Cardiac septum (tissue), 1 donor: ENCODE measurements at places on chromosomes 5 and 9. TPM values are rescaled to one million over a fixed set of nuclear protein-coding genes. Genes with fewer than 3 reads are reported as not detected.

DNA sequence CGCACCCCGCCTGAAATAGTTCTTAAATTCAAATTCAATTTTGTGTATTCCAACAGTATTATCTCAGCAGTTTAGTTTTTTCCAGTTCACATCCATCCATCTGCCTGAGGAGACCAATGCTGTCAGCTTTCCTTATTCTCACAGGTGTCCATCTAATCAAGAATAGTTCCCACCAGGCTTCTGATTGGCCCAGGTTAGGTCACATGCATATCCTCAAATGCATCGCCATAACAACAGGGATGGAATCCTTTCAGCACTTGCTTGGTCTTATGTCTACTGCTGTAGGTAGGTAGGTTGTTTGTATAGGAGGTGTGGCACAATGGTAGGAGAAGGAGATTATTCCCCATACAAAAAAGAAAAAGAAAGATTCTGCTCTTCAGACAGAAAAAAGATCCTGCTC lies 91.2 kb downstream of the UBE2R2 start:
- no peak for DNase-seq

GRCh38 chr9:75707191-75707590 lies 183.3 kb upstream of the PCSK5 start:
- DNase-seq, result no peak

DNA sequence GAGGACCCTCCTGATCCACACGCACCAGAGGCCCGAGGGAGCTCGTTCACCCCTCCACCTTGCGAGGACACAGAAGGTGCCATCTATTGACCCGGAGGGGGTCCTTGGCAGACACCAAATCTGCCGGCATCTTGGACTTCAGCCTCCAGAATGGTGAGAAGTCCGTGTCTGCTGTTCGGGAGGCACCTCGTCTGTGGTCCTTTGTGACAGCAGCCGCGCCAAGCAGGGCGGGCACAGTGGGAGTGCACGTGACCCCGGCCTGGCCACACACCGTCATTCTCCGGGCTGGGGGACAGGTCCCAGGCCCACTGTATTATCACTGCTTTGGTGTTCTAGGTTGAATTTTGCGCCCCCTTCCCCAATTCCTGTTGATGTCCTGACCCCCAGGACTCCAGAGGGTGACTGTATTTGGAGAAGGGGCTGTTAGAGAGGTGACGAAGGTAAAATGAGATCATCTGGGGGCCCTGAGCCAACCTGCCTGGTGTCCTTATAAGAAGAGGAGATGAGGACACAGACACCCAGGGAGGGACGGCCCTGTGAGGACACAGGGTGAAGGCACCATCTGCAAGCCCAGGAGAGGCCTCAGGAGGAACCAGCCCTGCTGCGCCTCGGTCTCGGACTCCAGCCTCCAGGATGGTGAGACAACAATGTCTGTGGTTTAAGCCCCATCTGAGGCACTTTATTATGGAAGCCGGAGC lies 15.7 kb downstream of the LPCAT1 start:
- peak; percentile 57 for DNase-seq

GRCh38 chr5:89374818-89375521 lies 492.0 kb upstream of the MEF2C start:
- DNase-seq, result no peak

DNA sequence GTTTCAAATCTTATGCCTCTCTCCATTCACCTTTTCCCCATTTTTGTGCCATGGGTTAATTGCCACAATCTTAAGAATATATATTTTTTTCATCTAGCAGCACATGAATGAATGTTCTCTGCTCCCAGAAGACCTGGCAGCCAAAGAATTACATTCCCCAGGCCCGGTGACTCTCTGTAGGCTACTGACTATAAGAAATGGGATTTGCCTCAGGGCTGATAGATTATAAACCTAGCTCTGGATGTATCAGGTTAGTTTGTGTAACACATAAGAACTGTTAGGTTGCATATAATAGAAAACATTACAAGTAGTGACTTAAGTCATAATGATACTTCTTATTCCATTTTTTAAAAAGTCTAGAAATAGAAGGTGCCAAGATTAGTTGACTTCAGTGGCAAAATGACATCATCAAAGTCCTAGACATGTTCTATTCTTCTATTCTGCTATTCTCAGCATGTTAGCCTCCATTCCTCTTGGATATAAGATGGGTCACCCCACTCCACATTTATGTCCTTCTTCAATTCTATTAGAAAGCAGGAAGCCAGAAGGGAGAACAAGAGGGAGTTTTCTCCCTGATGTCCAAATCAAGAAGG lies 10.9 kb upstream of the ZNF474 start:
- DNase-seq, result no peak

The PLPP7 gene
- total RNA-seq, result 78.7 TPM

- DNase-seq, result no peak
Measured at GRCh38 chr9:109033941-109034700, 20.8 kb upstream of the CTNNAL1 start.

DNA sequence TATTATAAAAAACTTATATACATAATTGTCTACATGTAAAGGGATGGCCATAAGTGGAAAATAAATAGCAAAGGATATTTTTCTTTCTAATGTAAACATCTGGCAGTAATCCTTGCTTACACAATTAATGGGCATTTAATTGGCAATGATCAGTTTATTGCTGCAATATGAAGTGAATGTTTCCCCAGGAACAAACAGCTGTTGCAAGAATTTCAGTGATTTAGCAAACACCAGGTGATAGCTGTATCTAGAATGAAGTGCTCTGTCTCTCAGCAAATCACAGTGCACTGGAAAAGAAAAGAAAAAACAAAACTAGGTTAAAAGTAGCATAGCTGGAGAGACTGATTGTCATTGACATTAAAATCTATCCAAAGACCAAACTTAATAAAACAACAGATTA lies 594.5 kb upstream of the ARRDC3 start:
- no peak for DNase-seq

- no peak for DNase-seq
Measured at GRCh38 chr9:88628114-88628513, 93.1 kb downstream of the NXNL2 start.

GRCh38 chr5:65075623-65076250 lies 307.0 kb downstream of the CWC27 start:
- DNase-seq, result no peak

- no peak for DNase-seq
Measured at GRCh38 chr5:66987126-66987525, 209.5 kb downstream of the CD180 start.

The C9orf40 gene
- 1.9 TPM for total RNA-seq

DNA sequence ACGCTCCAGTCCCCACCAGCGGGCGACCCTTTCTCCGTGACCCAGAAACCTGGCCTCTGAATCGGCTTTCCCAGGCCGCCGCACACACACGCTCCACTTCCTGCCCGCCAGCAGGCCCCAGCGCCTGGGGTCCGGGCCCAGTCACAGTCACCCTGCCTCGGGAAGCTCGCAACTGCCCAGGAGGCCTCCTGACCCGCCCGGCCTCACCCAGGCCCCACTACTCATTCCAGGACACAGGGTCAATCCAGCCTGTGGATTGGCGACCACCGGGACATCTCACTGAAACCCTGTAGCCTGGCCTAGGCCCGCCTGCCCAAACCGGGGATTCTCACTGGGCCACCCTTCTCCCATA lies 2.7 kb upstream of the IRX4 start:
- DNase-seq, result no peak

DNA sequence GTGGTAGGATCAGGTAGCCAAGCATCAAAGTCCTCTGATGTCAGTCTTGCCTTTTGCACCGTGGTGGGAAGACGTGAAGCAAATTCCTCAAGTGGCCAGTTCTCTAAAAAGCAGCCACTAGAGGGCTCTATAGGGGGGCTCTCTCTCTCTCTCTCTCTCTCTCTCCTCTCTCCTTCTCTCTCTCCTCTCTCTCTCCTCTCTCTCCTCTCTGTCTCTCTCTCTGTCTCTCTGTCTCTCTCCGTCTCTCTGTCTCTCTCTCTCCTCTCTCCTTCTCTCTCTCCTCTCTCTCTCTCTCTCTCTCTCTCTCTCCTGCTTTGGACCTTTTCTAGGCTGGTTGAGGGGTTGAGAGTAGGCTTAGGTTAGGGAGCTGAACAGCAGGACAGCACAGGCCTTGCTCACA lies 13.9 kb upstream of the OSMR start:
- no peak for DNase-seq

DNA sequence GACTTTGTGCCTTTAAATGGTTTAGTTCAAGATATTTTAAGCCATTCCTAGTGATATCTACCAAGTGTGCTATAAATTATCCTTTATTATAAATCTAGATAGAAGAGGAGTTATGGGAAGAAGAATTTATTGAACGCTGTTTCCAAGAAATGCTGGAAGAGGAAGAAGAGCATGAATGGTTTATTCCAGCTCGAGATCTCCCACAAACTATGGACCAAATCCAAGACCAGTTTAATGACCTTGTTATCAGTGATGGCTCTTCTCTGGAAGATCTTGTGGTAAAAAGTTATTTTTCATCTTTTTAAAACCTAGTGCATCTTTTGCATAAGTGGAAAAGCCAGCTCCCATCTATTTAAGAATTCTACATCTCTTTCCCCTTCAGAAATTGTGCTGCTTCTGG lies 18.6 kb downstream of the SLC23A1 start:
- no peak for DNase-seq

- DNase-seq, result no peak
Measured at GRCh38 chr9:112771359-112772214, 21.0 kb downstream of the SNX30 start.

The IFNK gene
- total RNA-seq, result not detected

- DNase-seq, result no peak
Measured at GRCh38 chr5:157295247-157295646, 29.3 kb downstream of the CYFIP2 start.

The SLC25A2 gene
- total RNA-seq, result not detected

The NME5 gene
- 2.0 TPM for total RNA-seq

The IL3 gene
- total RNA-seq, result not detected

DNA sequence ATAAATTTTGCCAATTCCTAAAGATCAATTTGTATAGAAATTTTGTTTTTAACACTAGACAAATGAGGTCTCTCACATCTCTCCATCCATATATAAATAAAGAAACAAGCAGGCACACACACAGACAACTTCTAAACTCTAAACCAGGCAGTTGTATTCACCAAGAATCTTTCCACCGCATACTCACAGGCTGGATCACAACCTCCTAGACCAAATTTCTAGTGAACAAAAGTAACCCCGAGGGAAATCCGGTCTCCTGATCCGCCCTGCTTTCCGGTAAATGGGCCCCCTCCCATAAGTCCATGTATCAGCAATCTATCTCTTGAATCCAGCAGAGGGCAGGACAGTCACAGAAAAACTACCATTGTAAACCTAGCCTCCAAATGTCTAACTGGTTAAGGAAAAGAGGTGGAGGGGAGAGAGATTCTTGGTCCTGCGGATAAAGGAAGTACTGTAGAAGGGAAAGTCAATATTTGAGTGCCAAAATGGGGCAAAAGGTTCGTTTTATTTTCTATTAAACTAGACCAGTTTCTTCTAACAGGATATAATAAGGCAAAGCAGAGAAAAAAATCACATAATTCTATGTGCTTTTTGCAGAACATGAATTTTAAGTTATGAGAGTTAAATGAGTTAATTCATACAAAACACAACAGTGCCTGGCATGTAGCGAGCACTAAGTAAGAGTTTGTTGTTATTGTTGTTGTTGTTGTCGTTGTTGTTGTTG lies 4.8 kb upstream of the SMU1 start:
- DNase-seq, result no peak

The PNPLA7 gene
- 8.1 TPM for total RNA-seq

GRCh38 chr9:96514800-96515158 lies 64.8 kb downstream of the HABP4 start:
- DNase-seq, result no peak

GRCh38 chr9:28956116-28956880 lies 1383.0 kb upstream of the C9orf72 start:
- DNase-seq, result no peak

- no peak for DNase-seq
Measured at GRCh38 chr5:170617533-170618490, 114.0 kb downstream of the KCNIP1 start.

GRCh38 chr5:81907012-81907635 lies 64.7 kb upstream of the ATG10 start:
- DNase-seq, result no peak

DNA sequence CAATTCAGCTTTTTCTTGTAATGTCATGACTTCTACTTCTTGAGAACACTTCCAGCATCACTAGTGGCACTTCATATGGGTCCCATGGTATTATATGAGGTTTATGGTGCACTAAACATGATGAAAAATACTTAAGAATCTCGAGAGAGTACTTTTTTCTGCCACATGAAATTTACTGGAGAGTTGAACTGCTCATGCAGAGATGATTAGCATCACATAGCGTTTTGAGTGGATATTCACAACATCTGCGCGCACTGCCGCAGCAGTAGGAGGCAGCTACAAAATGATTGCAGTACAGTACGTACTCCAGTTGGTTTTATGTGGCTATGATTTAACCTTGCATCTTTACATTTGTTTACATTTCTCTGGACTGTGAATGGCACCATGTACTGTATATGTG lies 14.7 kb downstream of the RAD1 start:
- DNase-seq, result no peak

- no peak for DNase-seq
Measured at GRCh38 chr5:16625096-16625495, 8.3 kb upstream of the RETREG1 start.
